ENCODE measurements at places on chromosomes 4 and X. TPM values are rescaled to one million over a fixed set of nuclear protein-coding genes. Genes with fewer than 3 reads are reported as not detected.

Gene LPAR4
- total RNA-seq = 0.38 TPM

Gene SMR3B
- total RNA-seq = not detected

Gene HS3ST1
- 13.0 TPM for total RNA-seq

Gene SPANXB1
- total RNA-seq = not detected

Gene SPANXN3
- not detected for total RNA-seq

Gene FAM184B
- total RNA-seq = 0.76 TPM

Gene SHISA3
- 0.18 TPM for total RNA-seq

Gene PLP1
- total RNA-seq = 0.19 TPM

Gene HGFAC
- total RNA-seq = not detected

Gene MFAP3L
- 1.0 TPM for total RNA-seq

Gene MAGEC2
- not detected for total RNA-seq

Gene NUDT10
- not detected for total RNA-seq

Gene HPGD
- 54.8 TPM for total RNA-seq

Gene SLC6A8
- 27.5 TPM for total RNA-seq

Gene ANKRD37
- 6.4 TPM for total RNA-seq

Gene EPGN
- 67.9 TPM for total RNA-seq

Gene VSIG1
- not detected for total RNA-seq

Gene UNC5C
- total RNA-seq = 0.41 TPM

Gene CD40LG
- total RNA-seq = not detected

Gene LONRF3
- 2.0 TPM for total RNA-seq

Gene DRD5
- total RNA-seq = not detected

Gene GPR119
- not detected for total RNA-seq

Gene EIF1AX
- total RNA-seq = 34.5 TPM

Gene P2RY8
- total RNA-seq = 0.34 TPM

Gene SGMS2
- 53.4 TPM for total RNA-seq

Gene PRAF2
- total RNA-seq = 2.3 TPM

Gene CHRNA9
- total RNA-seq = not detected

Gene BRS3
- not detected for total RNA-seq

Gene FAM47B
- not detected for total RNA-seq

Gene HELT
- not detected for total RNA-seq

Gene SPARCL1
- 450 TPM for total RNA-seq

Gene MAGEA9B
- not detected for total RNA-seq

Gene SHROOM4
- total RNA-seq = 2.7 TPM

Gene SPACA5
- total RNA-seq = not detected

Gene MAEA
- 56.6 TPM for total RNA-seq

Gene LEF1
- 8.0 TPM for total RNA-seq

Gene GAGE12J
- total RNA-seq = not detected
